ENCODE measurements at places on chromosomes 5 and 9. TPM values are rescaled to one million over a fixed set of nuclear protein-coding genes. Genes with fewer than 3 reads are reported as not detected.

DNA sequence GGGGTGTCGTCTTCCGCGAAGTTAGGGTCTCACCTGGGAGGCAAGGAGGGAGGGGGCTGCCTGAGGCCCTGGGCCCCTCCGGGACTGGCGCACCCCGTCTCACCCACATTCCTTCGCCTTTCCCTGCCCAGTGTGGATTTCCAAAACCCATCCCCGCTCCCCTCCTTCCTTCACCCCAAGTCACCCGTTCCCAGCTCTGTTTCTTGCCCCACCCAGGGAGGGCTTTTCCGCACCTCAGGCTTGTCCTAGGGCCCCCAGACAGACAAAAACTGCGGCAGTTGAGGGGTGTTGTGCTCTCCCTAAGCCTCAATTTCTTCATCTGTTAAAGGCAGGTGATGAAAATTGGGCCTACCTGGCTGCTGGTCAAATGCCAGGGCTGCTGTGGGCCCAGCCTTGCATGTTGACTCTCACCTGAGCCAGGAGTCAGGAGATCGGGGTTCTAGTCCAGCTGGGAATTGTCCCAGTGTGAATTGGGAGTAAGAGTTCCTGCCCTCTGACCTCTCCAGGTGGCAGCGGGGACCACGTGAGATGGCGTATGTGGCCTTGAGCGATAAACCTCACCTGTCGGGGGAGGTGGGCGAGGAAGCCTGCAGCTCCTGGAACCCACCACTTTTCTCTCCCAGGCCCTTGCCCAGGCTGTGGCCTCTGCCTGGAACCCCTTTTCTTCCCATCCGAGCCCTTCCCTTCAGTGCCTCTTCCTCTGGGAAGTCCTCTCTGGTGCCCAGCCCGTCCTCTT lies 143.4 kb upstream of the IER5L start:
- no peak for DNase-seq

DNA sequence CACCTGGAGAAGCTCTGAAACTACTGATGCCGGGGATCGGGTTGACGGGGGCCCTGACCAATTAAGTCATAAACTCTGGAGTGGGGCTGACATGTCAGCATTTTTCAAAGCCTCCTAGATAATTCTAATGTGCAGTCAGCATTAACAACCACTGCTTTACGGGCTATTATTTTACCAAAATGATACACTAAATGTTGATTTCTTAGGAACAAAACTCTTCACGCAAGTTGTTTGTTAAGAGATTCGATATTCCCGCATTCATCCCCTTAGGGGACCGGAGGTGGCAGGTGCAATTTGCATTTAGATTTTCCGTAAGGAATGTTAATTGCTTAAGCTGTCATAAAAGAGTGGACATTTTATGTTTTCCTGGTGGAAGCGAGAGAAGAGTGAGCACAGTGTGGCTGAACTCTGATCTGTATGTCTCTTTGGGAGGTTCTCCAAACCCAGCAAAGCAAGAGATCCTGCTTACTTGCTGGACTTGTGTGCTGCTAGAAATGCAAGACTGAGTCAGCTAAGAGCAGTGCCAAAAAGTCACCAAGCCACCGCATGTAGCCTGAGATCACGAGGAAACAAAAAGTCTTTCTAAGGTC lies 77.6 kb downstream of the UGCG start:
- DNase-seq = no peak

PROB1 gene
- 0.33 TPM for polyA plus RNA-seq

DNA sequence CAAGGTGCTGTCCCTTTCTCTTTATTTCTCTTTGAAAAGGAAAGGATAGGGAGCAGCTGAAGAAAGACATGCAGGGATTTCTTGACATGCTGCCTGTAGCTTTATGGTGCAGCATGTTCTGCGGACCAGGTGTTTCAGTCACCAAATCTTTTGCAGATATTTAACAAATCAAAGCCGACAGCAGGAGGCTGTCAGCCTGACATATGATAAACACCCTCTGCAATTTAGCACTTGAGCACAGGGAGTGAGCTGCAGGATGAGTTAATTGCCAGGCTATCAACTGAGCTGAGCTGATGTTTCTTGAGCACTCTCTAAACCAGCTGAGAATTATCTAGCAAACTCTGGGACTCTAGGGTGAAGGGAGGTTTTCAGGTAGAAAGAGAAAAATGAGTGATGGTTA lies 212.8 kb upstream of the ATP10B start:
- DNase-seq = no peak

DNA sequence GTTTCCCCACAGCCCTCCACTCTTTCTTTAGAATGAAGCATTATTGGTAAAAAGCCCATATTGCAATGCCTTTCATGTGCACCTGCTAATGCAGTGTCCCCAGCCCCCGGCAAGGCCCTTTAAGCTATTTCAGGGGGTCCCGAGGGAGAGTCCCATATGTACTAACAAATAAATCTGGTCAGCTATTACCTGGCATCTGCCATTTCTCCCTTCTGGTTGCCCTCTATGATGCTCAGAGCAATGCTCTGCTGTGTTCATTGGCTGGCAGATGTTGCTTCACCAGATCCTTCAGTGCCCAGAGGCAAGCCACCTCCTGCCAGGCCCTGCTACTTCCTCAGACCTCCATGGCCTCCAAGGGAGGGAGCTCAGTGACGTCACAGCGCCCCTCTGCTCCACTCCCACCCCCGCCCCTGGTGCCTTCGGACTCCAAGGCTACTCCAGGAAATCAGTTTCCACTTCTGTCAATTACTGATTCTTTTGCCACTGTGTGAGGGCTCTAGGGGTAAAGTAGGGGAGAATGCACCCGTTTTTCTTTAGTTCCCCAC lies 201.1 kb upstream of the GLRA1 start:
- DNase-seq = no peak

GRCh38 chr9:128122809-128123175 lies 4.7 kb downstream of the PTGES2 start:
- no peak for DNase-seq

- no peak for DNase-seq
These were observed 15.1 kb upstream of the STRBP start for GRCh38 chr9:123283455-123283854.

GRCh38 chr5:125023673-125024072 lies 277.2 kb upstream of the ZNF608 start:
- DNase-seq = no peak

GRCh38 chr5:167507463-167508233 lies 783.8 kb upstream of the WWC1 start:
- DNase-seq = no peak

TCOF1 gene
- 13.3 TPM for polyA plus RNA-seq

- DNase-seq = peak; percentile 72
These were observed at the start of gene GCNT4 for GRCh38 chr5:75052192-75053053. Gene GCNT4 (minus strand): TSS chr5:75052558. CDS start chr5:75030037, 22,521 bp downstream.

DNA sequence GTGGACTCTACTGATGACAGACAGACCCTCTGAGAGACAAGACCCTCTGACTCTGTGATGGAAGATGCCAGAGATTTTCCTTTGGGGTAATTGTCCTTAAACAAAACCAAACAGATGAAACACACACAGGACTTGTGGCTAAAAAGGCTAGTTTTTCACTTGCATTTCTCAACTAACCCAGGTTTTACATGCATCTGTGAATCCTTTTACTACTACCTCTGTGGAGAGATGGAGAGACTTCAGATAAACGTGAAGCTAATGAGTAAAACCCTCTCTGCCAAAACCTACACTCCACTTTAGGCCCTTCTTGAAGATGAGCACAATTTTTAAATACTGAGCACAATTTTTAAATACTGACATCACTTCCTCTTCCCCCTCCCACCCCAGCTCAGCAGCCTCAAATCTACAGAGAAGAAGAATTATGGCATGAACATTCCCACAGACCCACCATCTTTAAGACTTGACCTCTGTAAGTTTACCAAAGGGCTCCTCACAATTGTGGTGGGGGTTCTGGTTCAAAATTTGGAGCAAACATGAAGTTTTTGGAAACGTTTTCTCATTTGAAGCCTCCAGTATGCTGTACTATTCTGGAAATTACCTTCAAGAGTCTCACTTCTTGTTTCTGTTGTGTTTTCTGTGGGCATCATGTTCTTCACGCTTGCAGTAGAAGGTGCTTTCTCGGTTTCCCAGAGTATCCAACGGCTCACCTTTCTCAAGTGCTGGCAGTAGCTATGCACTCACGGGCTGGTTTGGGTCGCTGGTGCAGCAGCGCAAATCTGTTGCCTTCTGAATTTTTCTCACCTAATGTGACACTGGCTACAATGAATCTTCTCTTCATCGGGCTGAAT lies 42.7 kb downstream of the ACER2 start:
- DNase-seq = no peak

THBS4 gene
- 0.79 TPM for polyA plus RNA-seq

DNA sequence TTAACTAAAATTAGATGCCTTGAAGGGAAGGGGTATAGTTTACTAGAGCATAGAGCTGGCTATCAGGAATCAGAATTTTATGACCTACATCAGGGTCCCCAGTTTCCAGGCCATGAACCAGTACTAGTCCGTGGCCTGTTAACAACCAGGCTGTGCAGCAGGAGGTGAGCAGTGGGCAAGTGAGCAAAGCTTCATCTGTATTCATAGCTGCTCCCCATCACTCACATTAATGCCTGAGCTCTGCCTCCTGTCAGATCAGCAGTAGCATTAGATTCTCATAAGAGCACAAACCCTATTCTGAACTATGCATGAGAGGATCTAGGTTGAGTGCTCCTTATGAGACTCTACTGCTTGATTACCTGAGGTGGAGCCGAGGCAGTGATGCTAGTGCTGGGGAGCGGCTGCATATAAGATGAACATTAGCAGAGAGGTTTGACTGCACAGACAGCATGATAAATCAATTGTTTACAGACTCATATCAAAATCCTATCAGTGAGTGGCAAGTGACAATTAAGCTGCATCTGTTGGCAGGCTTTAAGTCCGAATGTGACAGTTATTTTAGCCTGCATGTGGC lies 44.6 kb downstream of the TAF11L14 start:
- no peak for DNase-seq

DNA sequence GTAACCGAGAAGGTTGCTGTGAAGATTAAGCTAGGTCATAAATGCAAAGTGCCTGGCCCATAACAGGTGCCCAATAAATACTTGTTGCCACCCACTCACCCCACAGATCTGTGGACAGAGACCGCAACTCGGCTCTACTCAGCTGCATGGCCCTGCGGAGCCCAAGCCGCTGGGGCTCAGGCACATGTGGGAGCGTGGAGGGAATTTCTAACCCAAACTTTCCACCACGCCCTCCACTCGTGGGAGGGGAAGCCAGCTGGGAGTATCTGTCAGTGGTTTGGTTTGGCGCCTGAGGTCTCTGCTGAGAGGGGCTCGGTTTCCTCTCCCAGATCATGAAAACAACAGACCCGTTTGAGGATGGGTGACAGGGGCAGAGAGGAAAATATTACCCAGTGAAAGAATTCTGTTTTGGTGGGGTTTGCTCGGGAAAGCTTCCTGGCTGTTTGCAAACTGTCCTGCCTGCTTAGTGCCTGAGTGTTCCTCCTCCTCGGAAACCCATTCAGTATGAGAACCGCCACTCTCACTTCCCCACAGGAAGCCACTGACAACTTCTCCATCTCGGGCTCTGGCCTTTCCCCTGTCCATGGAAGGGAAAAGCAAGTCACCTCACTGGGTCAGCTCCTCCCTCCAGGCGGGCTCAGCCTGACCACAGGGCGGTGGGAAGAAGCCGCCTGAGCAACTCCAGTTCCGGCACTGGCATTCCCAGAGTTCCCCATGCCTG lies 60.1 kb downstream of the RGS3 start:
- DNase-seq = peak; percentile 53

- no peak for DNase-seq
These were observed 114.8 kb upstream of the DAPK1 start for GRCh38 chr9:87382900-87383299.

DNA sequence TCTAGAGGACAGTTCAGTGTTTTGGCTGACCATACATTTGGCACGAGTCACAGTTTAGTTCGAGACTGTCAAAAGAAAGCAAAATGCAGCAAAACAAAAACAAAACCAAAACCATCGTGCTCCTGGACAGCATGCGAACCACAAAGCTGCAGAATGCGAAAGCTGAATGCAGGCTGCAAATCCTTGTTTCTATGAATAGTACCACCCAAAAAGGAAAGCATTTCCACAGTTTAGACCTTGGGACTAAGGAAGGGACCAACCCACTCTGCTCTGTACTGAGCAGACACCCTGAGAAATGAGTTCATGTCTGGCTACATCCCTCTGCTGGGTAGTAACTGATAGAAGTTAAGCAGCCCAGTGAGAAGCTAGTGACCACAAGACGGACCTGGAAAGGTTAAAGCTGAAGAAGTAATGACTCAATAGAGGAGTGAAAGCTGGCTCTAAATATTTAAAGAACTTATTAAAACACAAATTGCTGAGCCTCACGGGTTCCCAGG lies 3.9 kb downstream of the GCNT4 start:
- DNase-seq = no peak

DNA sequence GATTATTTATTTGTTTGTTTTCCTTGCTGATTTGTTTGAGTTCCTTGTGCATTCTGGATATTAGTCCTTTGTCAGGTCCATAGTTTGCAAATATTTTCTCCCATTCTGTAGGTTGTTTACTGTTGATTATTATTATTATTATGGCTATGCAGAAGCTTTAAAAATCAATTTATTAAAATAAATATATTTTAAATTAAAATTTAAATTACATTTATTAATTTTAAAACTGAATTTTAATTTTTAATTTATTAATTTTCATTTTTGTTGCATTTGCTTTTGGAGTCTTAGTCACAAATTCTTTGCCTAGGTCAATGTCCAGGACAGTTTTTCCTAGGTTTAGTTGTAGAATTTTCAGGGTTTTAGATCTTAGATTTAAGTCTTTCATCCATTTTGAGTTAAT lies 50.9 kb downstream of the SVEP1 start:
- DNase-seq = no peak

DNA sequence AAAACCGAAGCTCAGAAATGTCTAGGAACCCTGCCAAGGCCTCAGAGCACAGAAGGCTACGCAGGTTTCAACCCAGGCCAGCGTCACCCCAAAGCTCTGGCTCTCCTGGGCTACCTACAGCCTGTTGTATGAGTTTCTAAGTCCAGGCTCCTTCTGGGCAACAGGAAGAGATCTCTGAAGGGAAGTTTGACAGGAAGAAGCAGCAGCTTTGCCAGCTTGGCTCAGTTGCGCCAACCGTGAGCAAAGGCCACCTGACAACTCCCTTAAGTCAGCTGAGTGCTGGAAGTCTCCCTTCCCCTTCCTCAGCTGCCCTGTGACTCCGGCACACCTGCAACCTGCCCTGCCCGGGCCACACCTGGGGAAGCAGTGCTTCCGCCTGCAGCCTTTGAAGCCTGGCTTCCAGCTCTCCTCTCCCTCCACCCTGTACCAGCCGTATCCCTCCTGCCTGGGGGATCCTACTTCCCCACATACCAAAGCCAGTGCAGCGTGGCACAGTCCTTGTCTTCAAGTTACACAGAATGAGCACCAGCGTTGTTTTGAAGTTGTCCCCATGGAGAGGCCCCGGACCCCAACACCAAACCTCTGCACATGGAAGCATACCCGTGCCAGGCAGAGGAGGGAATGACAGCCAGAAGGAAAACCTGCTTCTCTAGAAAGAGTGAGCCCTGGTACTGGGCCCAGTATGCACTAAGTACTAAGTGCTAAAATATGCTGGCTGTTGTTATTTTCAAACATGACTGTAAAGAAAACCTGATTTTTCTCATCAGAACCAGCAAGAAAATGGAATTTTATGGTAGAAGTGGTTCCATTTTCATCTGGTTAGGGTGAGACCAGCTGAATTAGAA lies 36.5 kb downstream of the SHB start:
- DNase-seq = no peak

- no peak for DNase-seq
These were observed 1.3 kb upstream of the VDAC1 start for GRCh38 chr5:134006115-134006514.

IFNA13 gene
- not detected for polyA plus RNA-seq

- DNase-seq = peak; percentile 42
These were observed 720 bp downstream of the NOTCH1 start for GRCh38 chr9:136544964-136545691.

ANGPTL2 gene
- polyA plus RNA-seq = 12.6 TPM

IL13 gene
- polyA plus RNA-seq = not detected
